ENCODE measurements at places on chromosomes 7 and 10. TPM values are rescaled to one million over a fixed set of nuclear protein-coding genes. Genes with fewer than 3 reads are reported as not detected.

Gene CACNA2D1
- total RNA-seq: 20.6 TPM

GRCh38 chr10:4080225-4080805 is 295.3 kb upstream of the KLF6 start:
- peak; percentile 28 for DNase-seq

GRCh38 chr7:66967029-66967428 is 28.4 kb downstream of the SBDS start:
- DNase-seq: no peak

Gene DENND11
- 76.9 TPM for total RNA-seq

Gene RASSF4
- total RNA-seq: 13.1 TPM

Gene TAS2R41
- not detected for total RNA-seq

DNA sequence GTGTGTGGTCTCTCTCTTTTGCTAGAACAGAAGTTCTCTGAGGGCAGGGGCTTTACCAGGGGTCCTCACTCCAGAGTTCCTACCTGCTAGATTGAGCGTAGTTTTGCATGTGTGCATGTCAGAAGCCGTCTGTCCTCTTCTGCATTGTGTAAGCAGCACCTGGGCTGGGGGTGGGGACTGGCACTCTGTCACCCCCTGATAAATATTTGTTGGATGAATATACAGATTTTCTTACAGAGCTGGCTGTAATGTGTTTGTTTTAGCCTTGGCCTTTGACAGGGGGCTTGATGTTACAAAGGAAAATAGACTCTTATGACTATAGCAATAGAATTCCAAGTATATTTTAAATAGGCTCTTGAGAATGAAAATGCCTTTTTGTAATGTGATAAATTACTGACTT is 46.6 kb downstream of the WDR37 start:
- no peak for DNase-seq

- DNase-seq: no peak
Observed at GRCh38 chr7:130973637-130974036, 239.6 kb upstream of the KLF14 start.

Gene TUBGCP2
- 33.5 TPM for total RNA-seq

GRCh38 chr10:54826994-54827560 is 26.0 kb upstream of the PCDH15 start:
- DNase-seq: no peak

- DNase-seq: no peak
Observed at GRCh38 chr10:62652564-62652963, 152.0 kb upstream of the ADO start.

DNA sequence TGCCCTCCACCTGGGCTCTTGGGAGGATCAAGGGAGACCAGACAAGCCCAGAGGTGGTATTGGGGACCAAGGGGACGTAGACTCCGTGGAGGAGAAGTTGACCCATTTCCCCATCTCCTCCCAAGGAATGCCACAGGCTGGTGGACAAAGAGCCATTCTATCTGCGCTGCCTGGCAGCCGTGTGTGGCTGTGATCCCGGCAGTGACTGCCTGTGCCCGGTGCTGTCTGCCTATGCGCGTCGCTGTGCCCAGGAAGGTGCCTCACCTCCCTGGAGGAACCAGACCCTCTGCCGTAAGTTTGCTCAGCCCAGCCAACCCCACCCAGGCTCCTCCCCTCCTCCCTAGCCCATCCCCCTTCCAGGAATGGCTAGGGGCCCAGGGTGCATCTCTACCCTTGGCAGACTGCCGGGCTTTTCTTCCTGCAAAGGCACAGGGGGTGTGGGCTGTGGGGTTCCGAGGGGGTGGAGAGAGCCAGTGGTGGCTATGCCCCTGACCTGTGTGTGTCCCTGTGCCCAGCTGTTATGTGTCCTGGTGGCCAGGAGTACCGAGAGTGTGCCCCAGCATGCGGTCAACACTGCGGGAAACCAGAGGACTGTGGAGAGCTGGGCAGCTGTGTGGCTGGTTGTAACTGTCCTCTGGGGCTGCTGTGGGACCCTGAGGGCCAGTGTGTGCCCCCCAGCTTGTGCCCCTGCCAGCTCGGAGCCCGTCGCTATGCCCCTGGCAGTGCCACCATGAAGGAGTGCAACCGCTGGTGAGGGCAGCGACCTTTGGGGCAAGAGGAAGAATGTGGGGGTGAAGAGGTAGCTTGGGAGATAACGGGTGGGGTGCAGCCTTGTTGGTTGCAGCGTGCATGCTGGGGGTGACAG is 10.2 kb upstream of the ZNF467 start:
- DNase-seq: no peak

Gene AKR1E2
- 9.6 TPM for total RNA-seq

- DNase-seq: peak; percentile 15
Observed at GRCh38 chr10:14385596-14386593, 55.2 kb upstream of the FRMD4A start.

GRCh38 chr10:22667093-22667480 is 47.3 kb downstream of the PIP4K2A start:
- no peak for DNase-seq

DNA sequence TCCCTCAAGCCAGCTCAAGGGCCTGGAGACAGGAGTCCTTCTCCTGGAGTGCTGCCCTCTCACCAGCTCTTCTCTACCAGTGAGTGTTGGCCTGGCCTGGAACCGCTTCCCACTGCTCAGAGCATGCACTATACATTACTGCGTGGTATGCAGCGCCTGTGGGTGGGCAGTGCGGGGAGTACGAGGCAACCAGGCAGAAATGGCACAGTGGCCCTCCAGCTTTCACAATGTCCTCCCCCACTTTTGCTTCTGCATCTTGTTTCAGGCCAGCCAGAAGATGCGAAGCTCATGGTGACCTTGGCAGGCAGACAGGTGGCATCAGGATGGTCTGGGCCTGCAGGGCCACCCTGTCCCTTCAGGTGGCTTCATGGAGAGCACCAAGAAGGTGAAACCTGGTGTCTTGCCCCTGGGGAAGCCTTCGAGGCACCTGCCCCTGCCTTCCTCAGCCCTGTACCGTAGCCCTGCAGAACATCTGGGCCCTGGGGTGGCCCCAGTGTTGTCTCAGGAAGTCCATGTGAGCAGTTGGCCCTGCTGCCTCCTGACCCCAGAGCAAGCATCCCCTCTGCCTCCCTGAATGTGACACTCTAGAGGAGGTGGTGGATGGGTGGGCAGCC is 35.8 kb downstream of the RASGEF1A start:
- DNase-seq: no peak

GRCh38 chr10:42367532-42368230 is 270.7 kb downstream of the ZNF33B start:
- DNase-seq: peak; percentile 6

Gene OGDHL
- total RNA-seq: 0.33 TPM

Gene XRCC2
- 3.1 TPM for total RNA-seq

Gene ECHDC3
- total RNA-seq: 26.0 TPM

GRCh38 chr10:112960151-112960681 is 10.2 kb downstream of the TCF7L2 start:
- DNase-seq: no peak

DNA sequence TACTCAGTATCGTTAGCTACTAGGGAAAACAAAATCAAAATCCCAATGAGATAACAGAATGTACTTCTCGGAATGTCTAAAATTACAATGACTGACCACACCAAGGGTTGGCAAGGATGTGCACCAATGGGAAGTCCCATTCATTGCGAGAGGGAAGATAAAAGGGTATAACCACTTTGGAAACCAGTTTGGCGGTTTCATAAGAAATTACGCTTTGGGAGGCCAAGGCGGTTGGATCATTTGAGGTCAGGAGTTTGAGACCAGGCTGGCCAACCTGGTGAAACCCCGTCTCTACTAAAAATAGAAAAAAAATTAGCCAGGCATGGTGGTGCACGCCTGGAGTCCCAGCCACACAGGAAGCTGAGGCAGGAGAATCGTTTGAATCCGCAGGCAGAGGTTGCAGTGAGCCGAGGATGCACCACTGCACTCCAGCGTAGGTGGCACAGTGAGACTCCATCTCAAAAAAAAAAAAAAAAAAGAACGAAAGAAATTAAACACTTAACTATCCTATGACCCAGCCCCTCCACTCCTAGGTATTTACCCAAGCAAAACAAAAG is 7.6 kb downstream of the HACD1 start:
- DNase-seq: no peak

GRCh38 chr10:86782701-86783418 is 26.4 kb downstream of the BMPR1A start:
- no peak for DNase-seq

Gene OR2A1
- total RNA-seq: not detected

Gene CYP2C19
- total RNA-seq: not detected

- no peak for DNase-seq
Observed at GRCh38 chr7:100598425-100598824, 3.7 kb upstream of the PCOLCE start.

- no peak for DNase-seq
Observed at GRCh38 chr10:79376078-79376628, 28.9 kb downstream of the PPIF start.

Gene ELFN1
- total RNA-seq: 1.2 TPM

GRCh38 chr10:132565516-132566209 is 28.1 kb downstream of the INPP5A start:
- no peak for DNase-seq

GRCh38 chr7:96734343-96734742 is 24.7 kb upstream of the SEM1 start:
- no peak for DNase-seq

- DNase-seq: no peak
Observed at GRCh38 chr7:39084349-39084748, 106.6 kb downstream of the POU6F2 start.

- peak; percentile 80 for DNase-seq
Observed at GRCh38 chr7:32670110-32671025, 175.1 kb downstream of the AVL9 start.

- no peak for DNase-seq
Observed at GRCh38 chr10:120387326-120387725, 69.7 kb upstream of the PLPP4 start.

Gene TMEM236
- 0.17 TPM for total RNA-seq

- DNase-seq: no peak
Observed at GRCh38 chr7:96538632-96539031, 171.0 kb downstream of the SEM1 start.

Gene RPEL1
- 0.17 TPM for total RNA-seq

GRCh38 chr7:40827222-40828085 is 692.6 kb downstream of the SUGCT start:
- DNase-seq: no peak

Gene BMPER
- 0.70 TPM for total RNA-seq

Gene OTUD1
- 8.4 TPM for total RNA-seq

- no peak for DNase-seq
Observed at GRCh38 chr10:114279901-114280644, 41.0 kb downstream of the VWA2 start.

Gene SPDYE1
- total RNA-seq: not detected
